ENCODE measurements at places on chromosomes 5 and 9.

DNA sequence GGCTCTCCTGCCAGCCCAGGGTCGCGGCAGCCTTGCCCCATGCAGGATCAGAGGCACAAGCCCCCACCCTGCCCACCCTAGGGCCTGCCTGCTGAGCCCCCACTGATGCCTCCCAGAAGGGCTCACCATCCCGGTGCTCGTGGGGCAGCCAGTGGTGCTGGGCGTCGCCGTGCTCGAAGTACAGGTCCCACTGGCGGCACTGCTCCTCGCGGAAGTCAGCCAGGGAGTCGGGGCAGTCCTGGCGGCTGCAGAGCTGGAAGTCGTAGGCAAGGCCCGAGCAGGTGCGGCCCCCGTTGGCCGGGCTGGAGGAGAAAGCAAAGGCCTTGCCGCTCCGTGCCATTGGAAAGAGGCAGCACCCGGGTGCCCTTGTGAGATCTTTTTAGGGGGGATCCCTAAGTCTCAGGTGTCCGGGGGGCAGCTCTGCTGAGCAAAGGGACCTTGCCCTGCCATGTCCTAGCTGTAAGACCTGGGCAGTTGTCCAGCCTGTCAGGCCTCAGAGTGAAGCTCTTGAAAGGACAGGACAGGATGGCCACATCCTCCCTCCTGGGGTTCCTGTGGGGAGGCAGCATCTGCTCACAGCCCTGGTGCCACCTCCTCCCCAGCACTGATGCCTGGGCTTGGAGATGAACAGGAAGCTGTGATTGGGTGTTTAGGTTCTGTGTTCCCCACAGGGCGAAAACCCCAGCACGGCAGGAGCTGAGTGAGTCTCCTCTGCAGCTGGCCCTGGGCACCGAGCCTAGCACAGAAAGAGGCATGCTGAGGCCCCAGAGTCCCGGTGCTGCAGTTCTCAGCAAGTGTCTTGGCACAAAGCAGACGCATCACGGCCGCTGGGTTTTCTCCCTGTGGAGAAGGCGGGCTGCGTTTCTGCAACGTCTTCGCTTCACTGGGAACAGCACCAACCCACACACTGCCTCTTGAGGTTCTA lies 77.7 kb downstream of the ZNF354C start:
- no peak for DNase-seq

- no peak for DNase-seq
These were observed 218.0 kb downstream of the TMEM38B start for GRCh38 chr9:105912157-105912862.

DNA sequence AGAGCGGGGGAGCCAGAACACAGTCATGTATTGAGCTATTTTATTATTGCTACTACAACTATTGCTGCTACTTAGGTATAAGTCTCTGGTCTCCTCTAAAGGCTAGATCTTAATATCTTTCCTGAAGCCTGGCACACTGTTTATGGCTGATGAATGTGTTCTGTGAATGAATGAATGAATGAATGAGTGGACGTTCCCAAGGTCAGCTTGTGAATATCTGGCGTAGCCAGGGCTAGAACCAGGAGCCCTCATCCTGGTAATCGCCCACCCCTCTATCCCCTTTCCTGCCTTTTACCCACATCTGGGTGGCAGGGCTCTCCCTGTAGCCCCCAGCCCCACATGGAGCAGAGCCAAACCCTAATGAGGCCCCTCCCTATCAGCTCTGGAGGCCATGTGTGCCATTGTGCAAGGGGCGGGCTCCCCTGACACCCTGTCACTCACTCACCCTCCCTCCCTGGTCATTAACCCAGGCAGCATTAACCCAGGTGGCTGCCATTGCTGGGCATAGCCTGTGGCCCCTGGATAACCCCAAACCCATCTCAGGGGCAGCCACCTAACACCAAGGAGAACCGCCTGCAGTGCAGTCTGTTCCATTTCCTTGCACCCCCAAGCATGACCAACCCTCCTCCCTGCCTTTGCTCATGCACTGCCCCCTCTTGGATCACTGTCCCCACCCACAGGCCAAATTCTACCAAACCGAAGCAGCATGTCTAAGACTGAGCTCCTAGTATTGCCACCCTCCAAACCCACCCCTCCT lies 2.0 kb upstream of the AKNA start:
- DNase-seq, result no peak

- DNase-seq, result no peak
These were observed 369.6 kb downstream of the ICE1 start for GRCh38 chr5:5792106-5792505.

GRCh38 chr9:90964101-90965020 lies 162.7 kb downstream of the SYK start:
- DNase-seq, result no peak

DNA sequence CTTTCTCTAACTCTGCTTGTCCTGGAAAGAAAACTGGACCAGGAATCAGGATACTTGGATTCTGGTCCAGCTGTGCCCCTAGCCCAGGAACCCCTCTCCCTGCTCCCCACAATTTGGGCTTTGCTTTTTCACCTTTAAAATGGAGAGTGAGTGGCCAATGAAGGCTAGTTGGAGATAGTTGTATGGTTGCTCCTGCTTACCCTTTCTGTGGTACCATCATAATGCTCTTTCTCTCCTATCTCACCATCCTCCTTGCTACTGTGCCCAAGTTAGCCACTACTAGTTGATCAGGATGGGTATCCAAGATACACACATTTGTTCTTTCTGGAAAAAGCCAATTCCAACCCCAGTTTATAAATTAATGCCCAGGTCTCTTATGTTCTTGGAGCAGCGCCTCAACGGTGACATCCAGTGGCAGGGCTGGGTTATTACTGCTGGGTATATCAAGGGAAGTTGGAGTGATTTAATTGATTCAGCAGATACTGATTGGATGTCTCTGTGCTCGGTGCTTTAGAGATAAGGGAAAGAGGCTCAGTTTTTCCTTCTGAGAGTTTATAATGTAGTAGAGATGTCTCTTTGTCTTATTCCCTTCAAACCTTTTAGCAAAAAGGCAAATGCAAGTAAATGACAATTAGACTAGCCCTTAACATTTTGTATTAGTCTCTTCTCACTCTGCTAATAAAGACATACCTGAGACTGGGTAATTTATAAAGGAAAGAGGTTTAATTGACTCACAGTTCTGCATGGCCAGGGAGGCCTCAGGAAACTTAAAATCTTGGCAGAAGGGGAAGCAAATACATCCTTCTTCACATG lies 38.5 kb downstream of the FAXDC2 start:
- peak; percentile 36 for DNase-seq

DNA sequence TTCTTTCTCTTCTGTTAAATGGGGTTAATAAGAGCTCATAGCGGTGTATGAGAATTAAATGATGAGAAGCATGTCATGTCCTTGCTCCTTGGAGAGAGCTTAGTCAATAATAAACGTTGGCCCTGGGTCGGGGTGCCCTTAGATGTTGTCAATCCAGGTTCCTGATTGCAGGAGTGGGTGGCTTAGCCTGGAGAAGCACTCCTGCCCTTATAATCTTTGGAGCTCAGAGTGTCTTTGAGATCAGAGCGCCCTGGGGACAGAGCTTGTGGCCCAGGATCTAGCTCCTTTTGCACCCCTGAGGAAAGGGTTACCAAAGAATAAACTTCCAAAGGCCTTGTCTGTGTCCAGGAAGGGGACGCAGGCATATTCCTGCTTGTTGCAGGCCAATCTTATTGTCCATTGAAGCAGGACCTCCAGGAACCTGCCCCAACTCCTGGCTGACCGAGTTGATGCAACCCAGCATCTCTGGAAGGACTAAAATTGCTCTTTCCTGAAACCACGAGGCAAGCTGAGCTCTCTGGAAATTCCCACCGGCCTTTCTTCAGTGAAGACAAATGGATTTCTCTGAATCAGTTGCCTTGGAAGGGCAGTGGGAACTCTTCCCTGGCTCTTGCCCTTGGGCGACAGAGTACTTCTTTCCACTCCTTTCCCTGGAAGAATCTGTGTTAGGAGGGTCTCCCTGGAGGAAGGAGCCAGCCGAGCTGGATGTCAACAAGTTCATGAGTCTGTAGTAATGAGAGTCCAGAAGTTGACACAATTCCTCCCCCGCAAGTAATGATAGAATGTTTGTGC lies 6.4 kb upstream of the AMBP start:
- DNase-seq, result no peak

DNA sequence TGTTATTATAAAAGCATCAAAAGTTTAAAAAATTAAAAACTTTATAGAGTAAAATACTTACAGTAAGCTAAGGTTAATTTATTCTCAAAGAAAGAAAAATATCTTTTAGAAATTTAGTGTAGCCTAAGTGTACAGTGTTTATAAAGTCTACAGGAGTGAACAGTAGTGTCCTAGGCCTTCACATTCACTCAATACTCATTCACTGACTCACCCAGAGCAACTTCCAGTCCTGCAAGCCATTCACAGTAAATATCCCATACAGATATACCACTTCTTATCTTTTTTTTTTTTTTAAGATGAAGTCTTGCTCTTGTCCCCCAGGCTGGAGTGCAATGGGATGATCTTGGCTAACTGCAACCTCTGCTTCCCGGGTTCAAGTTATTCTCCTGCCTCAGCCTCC lies 73.1 kb upstream of the FST start:
- no peak for DNase-seq

- no peak for DNase-seq
These were observed at the start of gene TOR4A for GRCh38 chr9:137277329-137278041. Gene TOR4A, plus strand, starts transcription at chr9:137277726. Its CDS starts 964 bp downstream, at chr9:137278690.

DNA sequence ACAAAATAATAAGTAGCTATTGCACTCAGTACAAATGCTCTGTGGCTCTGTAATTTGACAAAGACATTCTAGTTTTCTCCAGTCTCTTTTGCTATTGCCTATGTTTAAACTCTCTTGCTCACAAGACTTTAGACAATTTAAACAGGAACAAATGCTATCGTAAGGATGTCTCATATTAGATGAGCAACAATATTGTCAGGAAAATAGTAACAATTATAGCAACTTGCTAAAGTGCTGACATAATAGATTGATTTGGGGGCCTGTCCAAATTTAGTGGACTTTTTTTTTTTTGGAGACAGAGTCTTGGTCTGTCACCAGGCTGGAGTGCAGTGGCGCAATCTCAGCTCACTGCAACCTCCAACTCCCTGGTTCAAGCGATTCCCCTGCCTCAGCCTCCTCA lies 11.8 kb downstream of the KIF2A start:
- DNase-seq, result no peak
